Gastrocnemius medialis (tissue), 4 donors: ENCODE measurements at places on chromosomes 7 and 10. TPM values are rescaled to one million over a fixed set of nuclear protein-coding genes. Genes with fewer than 3 reads are reported as not detected.
A peak's percentile ranks its signal among the peaks of the same experiment; 100 is the strongest.

Gene KIN
- total RNA-seq, result 9.1 TPM

Gene HOXA6
- total RNA-seq, result 5.6 TPM

Gene FUOM
- total RNA-seq, result 5.7 TPM

Gene ZPBP
- not detected for total RNA-seq

Gene SLC26A5
- not detected for total RNA-seq

Gene FBXL13
- not detected for total RNA-seq

- no peak for DNase-seq
Observed at GRCh38 chr7:145394126-145394525, 558.3 kb upstream of the TPK1 start.

- DNase-seq, result no peak
Observed at GRCh38 chr7:112876877-112877276, 86.7 kb upstream of the TMEM168 start.

DNA sequence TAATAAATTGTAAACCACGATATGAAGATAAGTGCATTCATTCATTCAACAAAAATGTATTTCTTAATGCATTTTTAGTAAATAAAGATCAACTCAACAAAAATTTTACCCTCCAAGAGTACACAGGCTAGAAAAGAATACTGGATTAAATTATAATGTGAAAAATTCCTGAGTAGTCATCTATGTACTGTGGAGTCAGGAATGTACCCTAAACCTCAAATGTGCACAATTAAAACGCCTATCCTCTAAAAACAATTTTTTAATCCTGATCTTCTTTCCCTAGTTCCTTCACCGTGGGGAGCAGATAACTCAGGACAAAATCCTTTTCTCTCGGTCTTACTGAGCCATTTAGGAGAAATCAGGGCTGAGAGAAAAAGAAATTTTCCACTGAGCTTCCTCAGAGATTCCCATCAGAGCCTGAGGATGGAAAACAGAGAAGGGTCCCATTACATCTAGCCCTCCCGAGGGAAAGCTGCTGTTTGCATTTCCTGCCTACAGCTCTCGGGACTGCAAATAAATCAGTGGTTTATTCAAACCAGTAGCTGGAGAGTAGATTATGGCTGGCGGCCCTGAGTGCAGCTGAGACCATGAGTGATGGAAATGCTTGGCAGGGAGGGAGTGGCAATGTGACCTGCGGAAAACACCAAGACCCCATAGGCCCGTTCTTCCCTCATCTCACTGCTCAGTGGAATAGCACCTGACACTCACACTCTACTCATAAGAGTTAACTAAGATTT is 7.4 kb downstream of the TAS2R40 start:
- no peak for DNase-seq

- no peak for DNase-seq
Observed at GRCh38 chr7:73831584-73831833, 713 bp downstream of the CLDN4 start.

- no peak for DNase-seq
Observed at GRCh38 chr10:4332764-4333458, 493.1 kb upstream of the AKR1E2 start.

DNA sequence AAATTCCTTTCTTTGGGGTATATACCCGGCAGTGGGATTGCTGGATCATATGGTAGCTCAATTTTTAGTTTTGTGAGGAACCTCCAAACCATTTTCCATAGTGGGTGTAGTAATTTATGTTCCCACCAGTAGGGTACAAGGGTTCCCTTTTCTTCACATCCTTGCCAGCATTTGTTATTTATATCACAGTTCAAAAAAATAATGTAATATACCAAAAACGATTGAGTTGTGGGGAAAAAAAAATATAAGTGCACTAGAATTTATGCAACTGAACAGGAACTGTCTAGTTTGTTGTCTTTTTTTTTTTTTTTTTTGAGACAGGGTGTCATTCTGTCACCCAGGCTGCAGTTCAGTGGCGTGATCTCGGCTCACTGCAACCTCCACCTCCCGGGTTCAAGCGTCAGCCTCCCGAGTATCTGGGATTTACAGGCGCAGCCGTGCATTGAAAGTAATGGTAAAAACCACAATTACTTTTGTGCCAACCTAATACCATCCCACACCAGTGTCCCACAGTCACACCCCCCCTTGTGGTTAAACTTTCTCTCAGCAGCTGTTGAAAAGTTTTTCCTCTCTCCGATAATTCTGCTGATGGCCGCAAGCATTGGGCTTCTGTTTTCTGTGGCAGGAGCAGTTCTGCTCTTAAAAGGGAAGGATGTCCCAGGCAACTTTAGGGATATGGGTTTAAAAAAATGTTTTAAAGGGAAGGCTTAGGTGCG is 6.8 kb upstream of the LAT2 start:
- DNase-seq, result no peak

- DNase-seq, result no peak
Observed at GRCh38 chr10:98404571-98405359, 10.2 kb downstream of the PYROXD2 start.

GRCh38 chr10:94361171-94361794 is 1.5 kb downstream of the NOC3L start:
- peak; percentile 41 for DNase-seq

GRCh38 chr7:133253519-133253875 is 619 bp downstream of the EXOC4 start:
- DNase-seq, result peak; percentile 17

DNA sequence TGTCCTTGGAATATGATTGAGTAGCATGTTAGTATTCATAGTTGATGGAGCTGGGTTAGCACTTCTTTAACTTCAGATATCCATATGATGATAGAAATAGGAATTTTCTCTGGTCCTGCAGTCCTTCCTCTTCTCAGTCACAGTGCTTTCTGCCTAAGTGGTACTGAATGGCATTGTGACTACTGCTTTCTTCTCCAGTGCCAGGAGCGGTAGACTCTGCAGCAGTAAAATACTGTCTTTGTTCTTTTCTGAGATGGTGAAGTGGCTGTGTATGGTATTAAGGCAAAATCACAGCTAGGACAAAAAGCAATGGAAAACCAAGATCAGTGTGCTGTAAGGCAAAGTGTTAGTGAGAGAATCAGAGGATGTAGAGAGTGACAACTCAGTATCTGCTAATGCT is 46.6 kb downstream of the C1GALT1 start:
- no peak for DNase-seq
